DMS79 treated with DMSO at 0.1 percent for 48 hours (cell line): ENCODE measurements at places on chromosomes 7 and 10.

- peak; percentile 83 for DNase-seq
Observed at GRCh38 chr10:34808801-34809745, 6.0 kb downstream of the PARD3 start.

DNA sequence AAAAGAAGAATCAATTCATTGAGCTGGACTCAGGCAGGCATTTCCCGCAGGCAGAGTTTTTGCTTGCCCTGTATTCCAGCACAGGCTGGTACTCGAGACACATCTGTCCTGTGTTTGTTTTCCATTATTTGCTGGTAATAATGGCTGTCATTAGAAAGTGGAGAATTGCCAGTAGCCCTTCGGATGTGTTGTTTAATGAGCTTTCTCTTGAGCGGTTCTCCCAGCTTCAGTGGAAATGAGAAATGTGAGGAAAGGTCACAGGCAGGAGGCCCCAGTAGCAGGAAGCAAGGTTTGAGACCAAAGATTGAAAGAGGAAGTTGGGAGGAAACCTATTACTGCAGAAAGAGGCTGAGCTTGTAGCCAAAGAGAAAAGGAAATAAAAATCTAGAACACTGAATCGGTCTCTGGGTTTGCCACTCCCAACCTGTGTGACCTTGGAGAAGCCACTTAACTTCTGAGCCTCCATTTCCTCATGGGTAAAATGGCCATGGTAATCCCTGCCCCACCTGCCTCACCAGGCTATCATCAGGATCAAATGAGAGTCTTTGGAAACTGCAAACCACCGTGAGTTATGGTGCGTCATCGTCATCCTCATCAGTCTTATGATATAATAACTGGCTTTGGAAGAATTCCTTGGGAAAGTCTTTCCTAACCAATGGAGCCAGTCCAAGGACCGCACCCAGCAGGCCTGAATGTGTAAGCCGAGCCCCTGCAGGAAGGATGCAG is 67.7 kb downstream of the TACR2 start:
- peak; percentile 51 for DNase-seq

DNA sequence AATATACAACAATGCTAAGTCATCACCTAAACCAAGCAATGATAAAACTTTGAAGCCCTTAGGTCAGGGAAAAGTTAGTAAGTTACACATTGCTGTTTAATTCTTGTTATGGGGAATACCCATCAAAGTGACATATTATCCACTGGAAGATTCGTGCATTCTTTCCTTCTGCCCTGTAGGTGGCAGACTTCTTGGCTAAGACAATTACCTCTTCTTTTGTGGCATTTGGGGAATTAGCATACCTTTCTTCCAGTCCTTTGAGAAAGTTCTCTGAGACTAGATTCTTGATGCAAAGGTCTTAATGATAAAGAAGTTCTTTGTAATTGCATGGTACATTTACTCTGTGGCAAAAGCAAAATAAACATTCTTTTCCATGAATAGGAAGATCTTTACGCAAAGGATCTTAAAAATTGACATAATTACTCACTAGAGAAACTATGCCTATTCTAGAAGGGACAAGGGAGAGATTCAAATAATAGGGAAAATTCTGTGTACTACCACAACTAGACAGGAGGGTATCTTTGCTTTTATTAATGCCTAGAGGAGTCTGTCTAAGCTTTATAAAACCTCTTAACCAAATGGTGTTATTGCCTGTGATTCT is 395.9 kb downstream of the GRM8 start:
- DNase-seq = no peak

DNA sequence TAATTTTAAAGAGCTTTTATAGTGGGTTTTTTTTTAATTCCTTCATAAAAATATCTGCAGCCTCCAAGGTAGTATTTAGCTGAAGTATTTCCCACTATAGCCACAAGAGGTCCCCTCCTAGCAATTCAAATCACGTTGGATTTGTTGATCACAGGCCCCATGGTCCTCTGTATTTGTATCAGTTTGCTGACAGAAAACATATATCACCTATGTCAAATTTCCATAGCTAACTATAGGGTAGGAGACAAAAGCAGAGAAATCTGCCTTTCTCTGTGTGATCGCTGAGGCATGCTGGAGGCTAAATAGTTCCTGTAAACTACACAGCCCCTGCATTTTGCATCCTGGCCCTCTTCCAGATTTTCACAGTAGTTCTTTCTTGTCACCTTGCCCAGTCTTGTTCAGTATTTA is 1.7 kb upstream of the CTNNA3 start:
- DNase-seq = peak; percentile 6

GRCh38 chr7:68785036-68785435 is 813.2 kb upstream of the AUTS2 start:
- DNase-seq = no peak

DNA sequence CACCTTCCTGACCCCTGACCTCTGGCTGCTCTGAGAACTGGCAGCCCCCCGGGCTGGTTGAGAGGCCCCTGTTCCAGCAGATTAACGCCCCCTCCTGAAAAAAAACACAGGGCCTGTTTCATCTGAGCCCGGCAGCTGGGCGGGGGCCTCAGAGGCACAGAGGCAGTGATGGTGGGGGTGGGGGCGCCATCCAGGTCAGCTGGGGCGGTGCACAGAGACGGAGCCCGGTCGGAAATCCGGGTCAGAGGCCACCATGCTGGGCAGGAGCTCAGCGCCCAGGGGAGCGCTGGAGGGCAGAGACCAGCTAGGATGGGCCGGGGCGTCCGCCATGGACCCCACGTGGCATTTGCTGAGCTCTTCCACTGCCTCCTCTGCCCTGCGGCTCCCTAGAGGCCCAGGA is 68.0 kb downstream of the UNCX start:
- no peak for DNase-seq

- no peak for DNase-seq
Observed at GRCh38 chr7:157886711-157887110, 549.9 kb downstream of the DNAJB6 start.

DNA sequence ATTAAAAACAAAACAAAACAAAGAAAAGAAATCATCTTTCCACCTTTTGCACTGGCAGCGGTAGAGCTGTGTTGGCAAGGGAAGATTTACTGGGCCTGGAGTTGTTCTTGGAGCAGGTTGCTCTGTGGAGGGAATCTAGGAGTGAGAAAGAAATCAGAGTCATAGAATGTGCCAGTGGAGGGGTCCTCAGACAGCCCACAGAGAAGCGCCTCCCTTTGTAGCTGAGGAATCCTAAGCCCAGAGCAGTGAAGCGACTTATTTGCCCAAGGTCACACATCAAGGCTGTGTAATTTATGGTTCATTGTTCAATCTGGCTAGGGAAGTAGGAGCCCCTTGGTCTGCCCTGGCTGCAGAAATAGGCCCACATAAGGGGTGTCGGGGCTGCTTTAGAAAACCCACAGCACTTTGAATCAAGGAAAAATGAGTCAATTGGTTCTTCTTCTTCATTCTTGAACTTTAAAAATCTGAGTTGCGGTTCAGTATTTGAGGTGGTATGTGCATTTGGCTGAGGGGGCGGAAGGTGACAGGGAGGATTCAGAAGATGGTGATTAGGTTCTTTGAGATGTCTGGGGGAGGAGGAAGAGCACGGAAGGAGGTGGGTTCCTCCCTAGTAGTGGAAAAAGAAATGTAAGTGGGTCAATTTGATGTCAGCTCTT is 253.7 kb downstream of the PTEN start:
- no peak for DNase-seq

DNA sequence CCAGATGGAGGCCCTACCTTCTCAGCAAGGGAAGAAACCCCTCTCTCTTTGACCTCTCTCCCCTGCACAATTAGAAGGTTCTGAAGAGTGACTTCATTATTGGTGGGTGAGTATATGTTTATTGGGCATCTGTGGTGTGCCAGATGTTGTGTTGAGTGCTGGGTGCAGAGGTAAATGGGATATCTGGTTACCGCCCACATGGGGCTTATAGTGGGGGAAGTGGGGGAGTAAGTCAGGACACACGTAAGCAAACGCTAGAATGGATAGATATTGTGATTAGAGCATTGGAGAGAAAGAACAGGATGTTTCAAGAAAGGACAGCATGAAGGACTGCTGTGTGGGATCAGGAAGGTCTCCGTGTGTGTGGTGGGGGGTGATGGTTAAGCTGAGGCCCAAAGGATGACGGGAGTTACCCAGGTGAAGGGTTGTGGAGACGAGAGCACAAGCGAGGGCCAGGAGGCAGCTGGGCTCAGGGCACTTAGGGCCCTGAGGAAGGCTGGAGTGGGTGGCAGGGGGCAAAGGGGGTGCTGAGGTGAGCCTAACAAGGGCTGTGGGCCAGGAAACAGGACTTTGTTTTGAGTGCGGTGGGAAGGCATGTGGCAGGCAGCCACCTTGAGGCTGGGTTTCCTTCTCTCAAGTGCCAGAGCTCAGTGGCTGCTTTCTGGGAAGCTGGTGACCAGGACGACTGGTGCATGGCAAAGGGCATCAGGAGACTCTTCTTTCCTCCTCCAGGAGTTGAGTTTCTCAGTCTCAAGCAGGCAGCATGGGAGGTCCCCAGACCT is 299.9 kb downstream of the RPS24 start:
- no peak for DNase-seq

DNA sequence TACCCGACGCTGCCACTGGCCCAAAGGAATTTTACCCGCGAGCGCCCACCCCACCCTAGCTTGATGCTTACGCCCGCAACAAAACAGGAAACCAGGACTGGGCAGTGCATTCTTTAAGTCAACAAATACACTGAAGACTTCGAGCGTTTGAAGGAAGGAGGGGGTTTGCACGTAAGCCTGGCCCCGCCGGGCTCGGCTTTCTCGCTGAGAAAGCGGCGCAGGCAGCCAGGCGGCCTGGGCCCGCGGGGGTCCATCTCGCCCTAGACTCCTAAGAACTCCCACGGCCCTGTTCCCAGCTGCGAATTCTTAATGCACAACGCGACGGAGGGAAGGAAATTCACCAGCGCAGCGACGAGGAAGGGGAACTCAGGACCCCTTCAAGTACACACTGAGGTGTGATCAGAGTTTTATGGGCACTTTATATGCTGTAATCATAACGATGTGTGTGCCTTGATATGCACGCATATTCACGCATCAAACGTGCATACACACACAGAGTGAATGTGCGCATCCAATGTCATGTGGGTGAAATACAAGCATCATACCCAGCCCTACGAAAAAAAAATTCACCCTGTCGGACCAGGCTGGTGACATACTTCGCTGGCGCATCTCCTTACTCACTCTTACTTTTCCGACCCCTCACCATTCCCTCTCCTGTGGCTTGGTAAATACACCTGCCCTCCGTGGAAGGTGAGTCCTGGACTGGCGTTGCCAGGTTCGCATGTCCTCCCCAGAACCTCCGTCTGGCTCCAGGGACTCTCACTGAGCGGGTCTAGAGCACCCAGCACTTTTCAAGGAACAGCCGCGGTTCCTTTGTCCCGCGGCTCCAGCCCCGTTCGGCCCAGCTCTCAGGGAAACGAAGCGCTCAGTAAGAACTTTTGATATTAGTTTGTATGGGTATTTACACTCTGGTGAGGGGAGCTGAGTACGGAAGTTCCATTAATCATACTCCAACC is 5.7 kb upstream of the HOXA13 start:
- no peak for DNase-seq

DNA sequence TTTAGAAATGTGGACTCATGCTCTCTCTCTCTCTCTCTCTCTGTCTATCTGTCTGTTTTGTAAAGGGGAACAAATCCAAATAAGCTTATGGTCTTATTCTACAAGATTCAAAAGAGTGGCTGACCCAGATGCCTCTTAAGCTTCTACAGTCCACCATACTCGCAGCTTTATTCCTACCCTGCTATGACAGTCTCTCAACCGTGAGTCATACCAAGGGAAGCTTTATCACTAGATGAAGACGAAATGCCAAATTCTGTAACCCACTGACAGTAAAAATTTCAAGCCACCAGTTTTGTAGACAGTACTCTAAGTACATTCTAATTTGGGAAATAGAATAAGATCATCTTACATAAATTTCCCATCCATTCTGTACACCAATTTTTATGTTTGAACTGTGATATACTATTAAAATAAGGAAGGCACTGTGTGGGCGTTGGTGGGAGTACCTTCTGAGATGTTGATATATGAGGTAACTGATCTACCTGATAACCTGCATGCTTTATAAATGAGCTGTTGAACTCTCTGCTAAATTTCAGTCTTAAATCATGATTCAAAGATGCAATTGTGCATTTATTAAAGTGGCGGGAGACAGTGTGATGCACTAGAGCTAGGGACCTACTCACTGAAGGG is 153.2 kb downstream of the KLF6 start:
- DNase-seq = no peak

- peak; percentile 81 for DNase-seq
Observed at GRCh38 chr10:71326464-71326881, 7.4 kb downstream of the SLC29A3 start.

DNA sequence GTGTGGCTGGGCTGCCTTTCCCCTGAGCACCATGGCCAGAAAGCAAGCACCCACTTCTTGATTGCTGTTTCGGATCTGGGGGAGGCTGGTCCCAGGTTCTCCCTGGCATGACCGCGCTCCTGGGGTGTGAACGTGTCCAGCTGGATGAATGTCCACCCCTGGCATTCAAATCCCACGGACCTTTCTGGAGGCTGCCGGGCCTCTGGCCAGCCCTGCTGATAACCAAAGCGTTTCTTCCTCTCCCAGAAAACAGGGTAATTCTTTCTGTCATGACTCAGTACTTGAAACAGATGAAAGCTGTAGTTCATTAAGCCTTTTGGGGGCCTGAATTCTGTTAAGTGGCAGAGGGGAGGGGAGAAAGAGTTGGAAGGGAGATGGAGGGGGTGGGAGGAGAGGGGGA is 73.1 kb upstream of the SAMD8 start:
- DNase-seq = no peak

DNA sequence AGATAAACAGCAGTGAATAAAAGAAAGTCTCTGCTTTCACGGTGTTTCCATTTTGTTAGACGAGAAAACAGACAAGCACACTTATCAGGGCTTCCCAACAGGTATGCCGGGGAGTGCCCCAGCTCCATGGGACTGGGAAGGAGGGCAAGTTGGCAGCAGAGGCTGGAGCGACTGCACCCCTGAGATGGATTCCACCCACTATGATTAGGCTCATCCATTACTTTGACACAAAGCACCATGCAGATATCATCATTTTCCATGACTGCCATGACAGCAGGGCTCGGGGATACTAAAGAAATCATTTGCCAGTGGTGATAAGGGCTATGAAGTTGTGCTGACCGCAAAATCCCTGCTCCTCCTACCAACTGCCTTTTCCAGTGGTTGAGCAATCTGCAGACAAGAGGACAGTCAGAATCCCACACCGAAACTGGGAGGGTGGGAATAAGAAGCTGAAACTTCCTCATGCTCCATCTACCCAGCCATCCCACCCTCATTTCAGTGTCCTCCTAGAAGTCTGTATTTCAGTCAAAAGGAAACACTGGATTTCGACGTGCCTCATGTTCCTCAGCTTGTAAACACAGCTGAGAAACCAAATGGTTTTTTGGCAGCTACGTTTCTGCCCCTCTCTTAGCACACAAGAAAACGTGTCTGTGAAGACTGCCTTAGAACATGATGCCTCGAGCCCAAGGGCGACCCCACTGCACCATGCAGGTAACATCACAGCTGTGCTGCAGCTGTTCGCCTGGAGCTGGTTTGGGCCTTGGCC is 15.5 kb downstream of the CREB3L2 start:
- no peak for DNase-seq

DNA sequence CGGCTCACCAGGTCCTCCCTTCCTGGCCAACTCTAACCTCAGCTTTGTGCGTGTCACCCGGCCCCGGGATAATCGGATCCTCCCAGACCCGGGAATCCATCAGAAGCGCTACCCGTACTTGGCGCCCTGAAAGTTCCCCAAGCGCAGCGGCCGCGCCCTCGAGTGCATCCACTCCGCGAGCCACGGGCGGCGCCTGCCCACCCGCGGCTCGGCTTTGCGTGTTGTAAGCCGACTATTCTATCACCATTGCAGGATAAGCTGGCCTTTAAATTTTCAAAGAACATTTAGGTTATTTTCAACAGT is 35.7 kb upstream of the EBLN1 start:
- no peak for DNase-seq
